EH (cell line): ENCODE measurements at places on chromosomes 7 and 10.

GRCh38 chr7:19235680-19236079 is 90.5 kb upstream of the FERD3L start:
- DNase-seq = no peak

- no peak for DNase-seq
These were observed 29.8 kb upstream of the PURB start for GRCh38 chr7:44914992-44915607.

DNA sequence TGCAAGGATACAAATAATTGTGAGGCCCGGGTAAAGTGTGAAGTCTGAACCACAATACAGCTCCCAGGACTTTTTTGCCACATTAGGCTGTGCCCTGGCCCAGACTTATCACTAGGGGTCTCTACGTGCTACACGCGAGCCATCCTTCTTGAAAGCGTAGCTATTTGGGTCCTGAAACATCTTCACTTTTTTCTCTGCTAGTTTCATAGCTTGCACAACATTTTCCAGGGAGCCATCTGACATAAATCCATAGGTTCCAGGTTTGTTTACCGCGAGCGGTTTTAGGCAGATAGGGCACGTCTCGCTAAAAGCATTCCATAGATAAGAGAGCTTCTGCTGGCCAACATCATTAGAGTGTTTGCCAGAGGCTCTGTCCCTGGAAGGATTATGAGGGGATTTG is 226.5 kb downstream of the RPS24 start:
- DNase-seq = no peak

DNA sequence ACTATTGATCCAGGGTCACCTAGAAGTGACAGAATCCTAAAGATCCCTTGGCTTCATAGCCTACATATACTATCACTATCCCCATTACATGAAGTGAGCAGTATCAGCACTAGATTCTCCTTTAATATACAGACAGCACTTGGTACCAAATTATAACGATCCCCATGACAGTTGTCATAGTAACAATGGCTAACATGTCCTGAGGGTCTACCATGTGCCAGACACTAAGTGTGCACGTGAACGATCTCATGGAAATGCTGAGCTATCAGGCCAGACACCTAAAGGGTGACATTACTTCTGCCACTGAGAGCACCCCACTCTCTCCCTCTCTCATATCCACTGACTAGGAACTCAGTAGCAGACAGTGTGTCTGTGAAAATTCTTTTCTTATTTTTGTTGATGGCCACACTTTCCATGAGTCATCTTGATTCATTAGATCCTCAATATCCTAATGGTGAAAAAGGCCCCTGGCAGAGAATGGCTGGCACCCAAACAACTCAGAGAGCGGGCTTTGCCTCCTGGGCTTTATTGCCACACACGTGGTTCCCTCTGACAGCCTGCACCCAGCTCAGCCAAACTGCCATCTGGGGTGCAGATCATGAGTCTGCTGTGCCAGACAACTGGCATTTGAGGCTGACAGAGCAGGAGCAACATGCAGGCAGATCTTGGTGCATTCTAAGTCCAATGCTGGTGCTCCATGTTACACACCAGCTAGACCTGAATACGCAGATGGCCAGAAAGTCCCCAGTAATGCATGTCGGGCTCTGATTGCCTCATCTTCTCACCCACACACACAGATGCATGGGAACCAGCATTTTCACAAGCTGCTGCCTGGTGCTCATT is 176.3 kb downstream of the DGKI start:
- DNase-seq = peak; percentile 86

- no peak for DNase-seq
These were observed 3.3 kb downstream of the WIPF3 start for GRCh38 chr7:29809533-29810155.

GRCh38 chr7:46532571-46532970 is 611.5 kb upstream of the IGFBP3 start:
- peak; percentile 76 for DNase-seq

DNA sequence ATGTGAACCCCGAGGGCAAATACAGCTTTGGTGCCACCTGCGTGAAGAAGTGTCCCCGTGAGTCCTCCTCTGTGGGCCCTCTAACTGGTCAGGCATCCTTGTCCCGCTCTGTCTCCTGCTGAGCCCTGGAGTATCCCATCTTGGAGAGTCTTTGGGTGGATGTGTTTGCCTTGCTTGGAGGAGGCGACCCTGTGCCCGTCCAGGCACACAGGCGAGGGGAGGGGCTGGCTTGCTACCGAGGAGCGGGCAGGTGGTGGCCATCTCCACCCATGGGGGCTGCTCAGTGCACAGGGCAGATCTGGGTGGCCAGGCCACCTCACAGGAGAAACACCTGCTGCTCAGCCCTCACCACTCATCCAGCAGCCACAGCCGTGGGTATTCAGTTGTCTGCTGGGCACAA is 135.3 kb downstream of the EGFR start:
- no peak for DNase-seq

GRCh38 chr7:44765579-44766415 is 17.1 kb downstream of the ZMIZ2 start:
- no peak for DNase-seq

GRCh38 chr10:70753026-70753663 is 32.0 kb downstream of the TBATA start:
- DNase-seq = no peak

DNA sequence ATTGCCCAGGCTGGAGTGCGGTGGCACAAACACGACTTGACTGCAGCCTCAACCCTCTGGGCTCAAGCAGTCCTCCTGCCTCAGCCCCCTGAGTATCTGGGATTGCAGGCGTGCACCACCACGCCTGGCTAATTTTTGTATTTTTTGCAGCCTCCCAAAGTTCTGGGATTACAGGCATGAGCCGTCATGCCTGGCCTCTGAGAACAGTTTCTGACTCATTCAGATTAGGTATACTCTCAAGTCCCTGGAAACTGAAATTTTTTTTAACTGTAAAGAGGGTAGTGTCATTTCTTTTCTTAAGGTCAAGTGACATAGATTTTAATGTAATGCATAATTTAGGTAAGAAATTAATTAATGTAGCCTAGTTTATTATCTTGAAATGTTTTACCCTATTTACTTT is 104.7 kb downstream of the SEPTIN7 start:
- peak; percentile 14 for DNase-seq

DNA sequence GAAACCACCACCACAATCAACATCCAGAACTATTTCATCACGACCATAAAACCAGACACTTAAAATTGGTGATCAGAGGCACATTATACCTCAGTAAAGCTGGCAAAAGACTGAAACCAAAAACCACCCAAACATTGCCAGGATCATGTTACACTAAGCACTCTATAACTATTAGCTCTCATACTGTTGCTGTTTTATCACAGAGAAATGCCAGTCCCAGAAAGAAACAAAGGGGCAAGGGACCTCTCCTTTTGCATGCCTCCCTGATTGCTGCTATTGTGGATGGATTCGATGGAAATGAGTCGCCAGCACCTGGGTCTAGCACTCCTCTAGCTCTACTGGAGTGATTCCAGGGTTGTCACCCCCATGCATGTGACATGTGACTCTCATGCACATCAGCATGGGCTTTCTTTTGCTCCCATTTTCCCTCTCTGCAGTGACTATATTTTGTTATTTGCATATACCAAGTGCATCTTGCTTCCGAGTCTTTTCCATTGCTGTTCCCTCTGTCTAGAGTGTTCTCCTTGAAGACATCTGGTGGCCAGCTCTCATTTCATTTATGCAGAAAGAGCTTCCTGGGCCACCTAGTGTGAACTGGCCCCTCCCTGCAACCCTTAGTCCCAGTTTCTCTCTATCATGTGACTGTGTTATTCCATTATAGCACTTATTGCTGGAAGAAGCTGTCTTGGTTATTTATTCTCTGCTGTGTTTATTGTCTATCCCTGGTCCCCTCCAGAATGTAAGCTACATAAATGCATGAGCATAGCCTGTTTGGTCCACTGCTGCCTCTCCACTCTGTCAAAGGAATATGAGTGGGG is 300.6 kb downstream of the PLXNA4 start:
- DNase-seq = no peak

DNA sequence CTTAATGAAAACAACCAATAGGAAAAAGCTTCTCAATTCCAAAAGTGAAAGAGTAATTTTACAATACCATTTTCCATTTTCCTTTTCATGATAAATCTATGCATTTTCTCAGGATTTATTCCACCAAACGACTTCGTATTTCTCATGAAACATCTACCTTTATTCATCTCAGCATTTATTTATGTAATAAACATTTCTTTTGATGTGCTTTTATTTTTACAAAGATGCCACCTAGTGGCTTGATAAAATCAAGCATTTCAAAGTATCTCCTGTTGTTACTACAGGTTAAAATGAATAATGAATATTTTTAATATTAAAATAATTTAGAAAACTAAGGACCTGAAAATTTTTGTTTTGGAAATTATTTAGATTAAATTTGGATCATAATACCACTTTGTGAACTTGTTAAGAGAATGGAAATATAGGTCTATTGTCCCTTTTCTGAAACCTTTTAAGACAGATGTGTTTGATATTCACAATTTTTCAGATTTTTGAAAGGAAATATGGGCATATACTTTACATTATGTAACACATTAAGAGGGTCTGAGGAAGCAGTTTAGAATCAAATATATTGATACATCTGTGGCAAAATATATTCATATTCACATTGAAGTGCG is 2.7 kb upstream of the IQUB start:
- peak; percentile 40 for DNase-seq

GRCh38 chr7:144812379-144813283 is 23.2 kb downstream of the TPK1 start:
- DNase-seq = no peak

GRCh38 chr10:6221971-6222751 is 19.4 kb downstream of the PFKFB3 start:
- peak; percentile 77 for DNase-seq

- peak; percentile 73 for DNase-seq
These were observed 53.8 kb downstream of the INPP5A start for GRCh38 chr10:132591166-132591971.

DNA sequence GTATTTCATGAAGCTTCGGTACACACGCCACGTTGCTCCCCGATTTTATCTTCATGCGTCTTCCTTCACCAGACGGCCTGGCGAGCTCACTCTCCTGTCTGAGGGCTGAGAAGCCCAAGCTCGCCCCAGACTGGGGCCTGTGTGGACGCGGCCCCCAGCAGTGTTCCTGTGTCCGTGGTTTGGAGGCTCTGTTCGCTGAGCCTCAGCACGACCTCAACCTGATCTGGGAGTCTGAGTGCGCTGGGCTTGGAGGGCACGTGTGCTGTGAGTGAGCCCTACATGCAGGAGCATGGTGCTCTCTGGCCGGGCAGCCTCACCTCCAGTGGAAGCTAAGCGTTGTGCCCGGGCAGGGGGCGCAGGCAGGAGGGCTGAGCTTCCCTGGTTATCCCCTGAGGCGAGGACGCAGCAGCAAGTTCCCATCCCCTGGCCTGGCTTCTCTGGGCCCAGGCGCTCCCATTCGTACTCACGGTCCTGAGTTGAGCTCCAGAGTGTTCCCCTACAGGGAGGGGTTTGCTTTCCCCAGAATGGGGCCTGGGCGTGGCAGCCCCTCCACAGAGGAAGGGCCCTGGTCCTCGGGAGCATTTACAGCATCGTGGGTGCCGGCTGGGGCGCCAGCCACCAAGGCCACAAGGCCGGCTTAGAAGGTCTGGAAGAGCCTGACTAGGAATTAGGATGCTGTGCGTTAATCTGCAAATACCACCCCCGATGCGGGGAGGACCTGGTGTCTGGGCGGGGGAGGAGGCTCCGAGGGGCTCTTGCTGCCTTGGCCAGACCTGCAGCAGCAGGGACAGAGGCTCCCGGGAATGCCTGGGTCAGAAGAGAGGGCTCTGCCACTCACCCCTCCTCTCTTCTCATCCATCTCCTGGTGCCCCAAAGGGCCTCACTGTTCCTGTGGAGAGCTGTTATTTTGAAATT is 400.6 kb downstream of the DNAJB6 start:
- DNase-seq = no peak

DNA sequence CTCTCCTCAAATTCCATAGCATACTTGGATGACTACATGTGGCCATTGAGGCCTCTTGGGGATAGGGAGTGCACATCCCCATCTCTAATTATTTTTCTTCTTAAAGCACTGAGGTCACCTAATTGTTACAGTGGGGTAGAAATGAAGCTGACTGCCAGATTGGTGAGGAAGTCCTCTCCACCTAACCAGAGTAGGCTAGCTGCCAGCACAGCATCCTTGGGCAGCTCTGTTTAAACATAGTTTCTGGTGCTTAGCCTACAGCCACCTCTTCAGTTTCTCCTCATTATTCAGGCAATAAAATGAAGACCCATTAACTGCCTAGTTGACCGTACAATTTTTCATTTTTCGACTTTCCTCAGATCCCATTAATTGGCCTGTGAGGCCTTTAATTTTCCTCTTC is 104.6 kb downstream of the MLLT10 start:
- DNase-seq = peak; percentile 11
